ENCODE measurements at places on chromosomes 12 and 14.
A peak's percentile ranks its signal among the peaks of the same experiment; 100 is the strongest.

GRCh38 chr14:21557084-21557901, 22.6 kb downstream of the OR10G3 start:
- DNase-seq = no peak

- DNase-seq = no peak
These were observed 18.1 kb downstream of the TPCN1 start for GRCh38 chr12:113239288-113239771.

- DNase-seq = no peak
These were observed 9.6 kb downstream of the PTPN21 start for GRCh38 chr14:88545256-88545655.

DNA sequence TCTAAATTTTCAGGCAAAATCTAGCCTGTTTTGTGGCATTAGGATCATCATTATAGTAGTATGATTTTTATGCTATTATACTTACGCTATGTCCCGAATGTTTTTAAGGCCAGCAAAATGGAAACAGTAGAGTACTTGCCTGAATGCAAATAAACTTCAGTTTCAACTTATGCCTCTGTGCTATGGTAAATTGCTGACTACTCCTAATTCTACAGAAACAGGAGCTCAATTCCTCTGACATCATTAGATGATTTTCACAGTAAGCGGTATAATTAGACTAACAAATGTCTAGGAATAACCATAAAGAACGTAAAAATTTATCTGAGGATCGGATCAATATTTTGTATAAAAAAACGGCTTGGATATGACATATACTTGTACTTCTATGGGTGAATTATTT, 270.0 kb downstream of the EGLN3 start:
- DNase-seq = no peak

- DNase-seq = no peak
These were observed 251.0 kb upstream of the FKBP4 start for GRCh38 chr12:2543801-2544200.

DNA sequence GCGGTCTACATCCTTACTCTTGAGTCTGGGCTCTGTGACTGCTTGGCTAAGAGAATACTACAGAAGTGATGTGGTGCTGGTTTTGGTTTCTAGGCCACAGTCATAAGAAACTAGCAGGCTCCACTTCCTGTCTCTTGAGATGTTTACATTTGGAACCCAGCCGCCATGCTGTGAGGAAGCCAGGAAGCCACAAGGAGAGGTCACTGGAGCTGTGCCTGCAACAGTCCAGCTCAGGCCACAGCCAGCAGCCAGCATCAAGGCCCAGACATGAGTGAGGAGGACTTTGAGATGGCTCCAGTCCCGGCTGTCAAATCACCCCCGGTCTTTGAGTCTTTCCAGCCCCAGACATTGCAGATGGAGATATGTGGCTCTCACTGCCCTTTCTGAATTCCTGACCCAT, 12.9 kb upstream of the FAM181A start:
- no peak for DNase-seq

- DNase-seq = peak; percentile 54
These were observed at the start of gene HVCN1 for GRCh38 chr12:110688446-110689280. Gene HVCN1, minus strand, starts transcription at chr12:110689115. Its CDS starts 5,870 bp downstream, at chr12:110683245.

DNA sequence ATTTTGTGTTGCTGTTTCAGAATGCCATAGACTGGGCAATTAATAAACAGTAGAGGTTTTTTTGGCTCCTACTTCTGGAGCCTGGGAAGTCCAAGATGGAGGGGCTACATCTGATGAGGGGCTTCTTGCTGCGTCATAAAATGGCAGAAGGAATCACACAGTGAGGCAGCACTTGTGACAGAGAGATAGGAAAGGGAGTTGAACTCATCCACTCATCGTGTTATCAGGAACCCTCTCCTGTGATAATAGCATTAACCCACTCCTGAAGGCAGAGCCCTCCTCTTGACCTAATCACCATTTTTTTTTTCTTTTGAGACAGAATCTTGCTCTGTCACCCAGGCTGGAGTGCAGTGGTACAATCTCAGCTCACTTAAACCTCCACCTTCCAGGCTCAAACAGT, 9.7 kb downstream of the TDG start:
- DNase-seq = no peak

DNA sequence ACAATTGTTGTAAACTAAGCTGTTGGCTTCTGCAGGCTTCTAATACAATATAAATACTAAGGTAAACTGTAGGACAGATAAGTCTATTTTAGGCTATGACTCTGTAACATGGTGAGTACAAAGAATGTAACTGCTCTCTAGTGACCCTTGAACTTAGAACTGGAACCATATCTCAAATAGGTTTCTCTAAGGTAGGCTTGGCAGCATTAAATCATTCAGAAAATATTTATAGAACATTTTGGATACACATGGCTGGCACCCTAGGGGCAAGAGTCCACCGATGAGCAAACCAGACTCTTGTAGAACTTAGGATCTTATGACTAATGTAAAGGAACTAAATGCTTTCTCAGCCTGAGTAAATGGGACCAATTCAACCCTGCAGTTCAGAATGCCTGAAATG, 19.4 kb upstream of the SLC25A3 start:
- no peak for DNase-seq

GRCh38 chr14:61355892-61356325, 34.5 kb downstream of the PRKCH start:
- no peak for DNase-seq

GRCh38 chr14:38038986-38039385, 168.7 kb upstream of the SSTR1 start:
- no peak for DNase-seq

- DNase-seq = no peak
These were observed 332.3 kb downstream of the TMEM121 start for GRCh38 chr14:105858676-105859025.

DNA sequence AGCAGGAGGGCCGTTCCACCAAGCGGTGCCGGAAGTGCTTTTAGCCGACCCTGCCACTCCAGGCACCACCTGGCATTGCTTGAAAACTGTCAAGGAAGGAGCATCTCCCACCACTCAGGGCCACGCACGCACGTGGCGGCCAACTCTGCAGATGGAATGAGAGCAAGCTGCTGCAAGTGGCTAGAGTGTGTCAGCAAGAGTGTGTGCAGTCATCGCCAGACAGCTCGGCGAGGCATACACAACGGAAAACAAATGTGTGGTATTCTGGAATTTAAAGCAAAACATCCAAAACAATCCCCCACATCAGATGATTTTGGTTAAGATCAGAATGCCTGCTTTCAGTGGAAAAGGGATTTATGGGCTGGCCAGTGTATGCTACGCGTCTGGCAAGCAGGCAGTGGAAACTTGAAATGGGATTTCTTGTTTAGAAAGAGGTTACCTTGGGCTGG, 11.2 kb downstream of the CD9 start:
- no peak for DNase-seq

GRCh38 chr12:75162845-75163244, 46.8 kb downstream of the KCNC2 start:
- no peak for DNase-seq

GRCh38 chr12:54159140-54159539, 29.6 kb downstream of the SMUG1 start:
- DNase-seq = no peak

DNA sequence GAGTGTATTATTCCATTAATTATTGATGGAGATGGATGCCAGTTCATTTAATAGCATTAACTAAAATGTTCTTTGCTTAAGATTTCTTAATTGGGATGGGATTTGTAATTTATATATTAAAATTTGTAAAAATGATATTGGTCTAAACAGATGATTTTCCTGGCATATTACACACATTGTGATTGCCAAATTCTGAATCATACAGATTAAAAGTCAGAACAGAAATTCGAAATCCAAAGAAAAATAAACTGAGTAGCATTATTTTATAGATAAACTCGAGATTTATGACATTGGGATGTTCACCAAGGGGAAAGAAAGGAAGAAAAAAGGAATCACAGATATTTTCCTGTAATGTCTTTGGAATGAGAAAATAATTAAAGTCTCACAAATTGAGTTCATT, 481.1 kb downstream of the CCER1 start:
- DNase-seq = no peak

- DNase-seq = no peak
These were observed 109.8 kb downstream of the SMOC1 start for GRCh38 chr14:69988979-69989378.

GRCh38 chr12:83365317-83365716, 678.6 kb downstream of the TMTC2 start:
- DNase-seq = no peak

- DNase-seq = no peak
These were observed 52.5 kb upstream of the RESF1 start for GRCh38 chr12:31906557-31907301.

- DNase-seq = no peak
These were observed 10.1 kb downstream of the NFKBIA start for GRCh38 chr14:35394326-35395013.

DNA sequence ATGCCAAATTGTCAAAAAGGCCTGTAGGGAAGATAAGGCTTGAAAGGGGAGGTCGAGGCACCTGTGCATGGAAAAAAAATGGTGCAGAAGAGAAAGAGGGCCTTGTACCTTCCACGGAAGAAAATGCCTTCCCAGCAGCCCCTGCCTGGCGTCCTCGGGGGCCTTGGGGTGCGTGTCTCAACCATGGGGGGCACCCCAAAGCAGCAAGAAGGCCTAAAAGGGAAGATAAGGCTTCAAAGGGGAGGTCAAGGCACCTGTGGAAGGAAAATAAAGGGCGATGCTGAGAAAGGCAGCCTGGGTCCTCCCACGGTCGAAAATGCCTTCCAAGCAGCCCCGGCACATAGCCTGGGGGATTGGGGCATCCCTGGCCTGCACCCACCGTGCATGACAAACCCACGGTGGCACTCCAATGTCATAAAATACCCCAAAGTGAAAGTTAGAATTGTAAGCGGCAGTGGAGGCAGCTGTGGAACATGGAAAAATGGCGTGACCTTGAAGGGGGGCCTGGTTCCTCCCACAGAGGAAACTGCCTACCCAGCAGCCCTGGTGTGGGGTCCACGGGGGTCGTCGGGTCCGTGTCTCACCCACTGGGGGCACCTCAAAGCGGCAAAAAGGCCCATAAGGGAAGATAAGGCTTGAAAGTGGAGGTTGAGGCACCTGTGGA, 275.0 kb downstream of the ALG10 start:
- no peak for DNase-seq

GRCh38 chr12:108519558-108519957, 4.5 kb downstream of the FICD start:
- no peak for DNase-seq

DNA sequence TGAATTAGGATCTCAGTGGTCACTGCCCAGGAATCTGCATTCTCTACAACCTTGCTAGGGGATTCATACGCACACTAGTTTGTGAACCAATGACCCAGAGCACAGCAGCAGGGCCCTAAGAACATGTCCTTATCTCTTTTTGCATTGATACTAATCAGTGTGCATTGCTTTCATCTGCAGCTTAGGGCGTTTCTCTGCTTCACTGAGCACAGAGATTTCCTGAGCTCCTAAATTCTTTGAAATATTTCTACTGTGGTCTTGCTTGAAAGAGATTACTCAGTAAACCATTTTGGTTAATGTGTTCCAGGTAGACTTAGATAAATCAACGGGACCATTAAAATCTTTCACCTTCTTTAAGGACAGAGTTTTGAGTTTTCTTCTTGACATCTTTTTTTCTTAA, 351.3 kb upstream of the KITLG start:
- DNase-seq = no peak

DNA sequence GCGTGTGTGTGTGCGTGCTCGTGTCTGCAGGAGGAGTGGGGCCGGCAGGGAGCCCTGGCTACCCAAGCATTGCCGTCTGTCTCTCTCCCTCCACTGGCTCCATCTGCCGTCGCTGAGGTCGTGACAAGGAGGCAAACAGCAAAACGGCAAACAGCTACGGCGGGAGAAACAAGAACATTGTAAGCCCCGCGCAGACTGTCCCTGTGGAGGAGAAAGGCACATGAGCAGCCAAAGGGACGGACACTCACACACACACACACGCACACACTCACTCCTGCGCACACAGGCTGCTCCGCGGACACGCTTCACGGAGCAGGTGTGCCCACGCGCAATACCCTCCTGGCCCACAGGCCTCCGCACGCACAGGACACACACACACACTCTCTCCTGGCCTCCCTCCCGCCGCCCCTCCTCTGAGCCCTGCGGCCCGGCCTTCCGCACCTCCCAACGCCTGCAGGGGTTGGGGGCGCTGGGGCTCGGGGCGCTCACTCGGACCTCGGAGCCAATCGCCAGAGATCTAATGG, 905 bp downstream of the CISTR start:
- peak; percentile 44 for DNase-seq

DNA sequence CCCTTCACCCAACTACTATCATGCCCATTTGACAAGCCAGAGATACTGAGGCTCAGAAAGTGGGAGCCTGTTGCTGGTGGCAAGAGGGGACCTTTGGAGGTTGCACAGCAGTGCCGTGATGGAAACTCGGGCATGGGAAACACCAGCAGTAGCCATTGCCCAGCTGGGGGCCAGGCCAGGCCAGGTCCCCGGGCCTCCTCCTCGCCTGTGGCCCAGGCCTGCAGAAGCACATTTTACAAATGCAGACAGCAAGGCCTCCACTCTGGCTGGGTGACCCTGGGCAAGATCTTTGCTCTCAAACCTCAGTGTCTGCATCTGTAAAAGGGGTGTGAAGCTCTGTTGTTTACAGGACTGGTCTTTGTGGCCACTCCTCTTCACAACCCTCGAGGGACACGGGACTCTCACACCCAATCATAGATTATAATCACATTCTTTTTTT, 4.5 kb upstream of the SH2B3 start:
- DNase-seq = no peak

DNA sequence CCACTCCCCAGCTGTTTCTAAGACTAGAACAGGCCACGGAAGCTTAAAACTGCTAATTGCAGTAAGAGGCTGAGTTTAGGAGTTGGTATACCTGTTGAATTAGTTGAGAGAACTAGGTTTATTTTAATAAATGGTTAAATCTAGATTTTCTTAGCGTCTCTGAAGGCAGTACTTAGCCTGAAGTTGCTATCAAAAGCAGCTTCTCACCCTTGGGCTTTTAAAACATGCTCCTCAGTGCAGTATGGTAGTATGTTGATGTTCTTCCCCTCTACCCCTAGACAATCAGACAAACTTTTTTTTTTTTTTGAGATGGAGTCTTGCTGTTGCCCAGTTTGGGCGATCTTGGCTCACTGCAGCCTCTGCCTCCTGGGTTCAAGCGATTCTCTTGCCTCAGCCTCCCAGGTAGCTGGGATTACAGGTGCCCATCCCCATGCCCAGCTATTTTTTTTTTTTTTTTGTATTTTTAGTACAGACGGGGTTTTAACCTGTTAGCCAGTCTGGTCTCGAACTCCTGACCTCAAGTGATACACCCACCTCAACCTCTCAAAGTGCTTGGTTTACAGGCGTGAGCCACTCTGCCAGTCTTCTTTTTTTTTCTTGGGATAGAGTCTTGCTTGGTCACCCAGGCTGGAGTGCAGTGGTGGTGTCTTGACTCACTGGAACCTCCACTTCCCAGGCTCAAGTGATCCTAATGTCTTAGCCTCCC, 6.8 kb downstream of the SRSF5 start:
- DNase-seq = no peak

- DNase-seq = no peak
These were observed 22.3 kb upstream of the CTDSP2 start for GRCh38 chr12:57868851-57869268.

DNA sequence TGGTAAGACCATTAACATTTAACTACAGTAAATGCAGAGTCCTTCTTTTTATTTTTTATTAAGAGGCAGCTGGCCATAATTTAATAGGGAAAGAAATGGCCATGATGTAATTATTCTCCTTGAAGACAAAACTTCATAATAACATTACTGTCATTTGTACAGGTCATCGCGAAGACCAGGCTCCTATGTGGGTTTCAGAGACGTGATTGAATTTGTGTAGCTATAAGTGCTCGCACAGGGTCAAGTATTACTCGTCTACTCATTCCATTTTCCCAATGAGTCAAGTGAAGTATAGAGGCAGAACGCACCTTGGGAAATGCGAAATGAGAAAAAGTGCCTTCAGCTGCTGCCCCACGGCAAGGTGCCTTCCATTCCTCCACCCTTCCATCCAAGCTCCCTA, 40.4 kb downstream of the EGLN3 start:
- no peak for DNase-seq

Measured in activated B cell treated with CpG ODN at 0.5 μM for 24 hours (primary cell).